ENCODE measurements at places on chromosomes 1 and 21.

GRCh38 chr1:32180186-32181060, 948 bp downstream of the TXLNA start:
- peak; percentile 65 for DNase-seq

GRCh38 chr1:212485913-212486618, 53.3 kb downstream of the NENF start:
- peak; percentile 24 for DNase-seq

GRCh38 chr1:239392271-239392670, 5.9 kb downstream of the CHRM3 start:
- no peak for DNase-seq

DNA sequence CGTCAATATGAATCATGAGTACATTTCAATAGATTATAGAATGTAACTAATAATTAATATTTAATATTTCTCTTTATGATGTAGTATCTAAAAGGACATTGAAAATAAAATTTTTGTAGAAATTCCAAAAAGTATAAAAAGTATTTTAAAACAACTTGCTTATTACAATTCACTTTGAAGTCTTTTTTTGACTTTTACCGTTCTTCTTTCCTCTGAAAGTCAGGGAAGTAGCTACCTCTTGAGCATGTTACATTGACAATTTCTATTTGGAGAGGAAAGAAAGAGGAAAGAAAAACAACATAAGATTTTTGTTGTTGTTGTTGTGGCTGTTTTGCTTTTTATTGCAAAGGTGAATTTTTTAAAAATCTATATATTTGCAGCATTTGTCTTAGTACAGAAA, 1.3 kb downstream of the PTPRC start:
- peak; percentile 63 for DNase-seq

DNA sequence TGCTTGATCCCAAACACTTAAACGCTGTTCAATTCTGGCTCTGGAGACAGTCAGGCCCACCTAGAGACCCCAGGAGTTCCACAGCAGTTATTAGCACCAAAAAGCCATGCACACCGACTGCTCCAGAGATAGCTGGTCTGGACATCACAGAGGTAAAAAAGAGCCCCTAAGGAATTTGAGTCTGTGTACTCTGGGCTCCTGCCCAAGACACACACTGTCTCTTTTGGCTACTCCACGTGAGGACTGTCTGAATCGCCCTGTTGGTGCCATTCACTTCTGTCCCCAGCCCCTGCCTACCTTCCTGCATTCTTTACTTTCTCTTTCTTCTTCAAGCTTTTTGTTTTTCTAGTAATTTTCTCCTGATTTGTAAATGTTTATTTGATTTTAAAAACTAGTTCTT, 197.4 kb downstream of the ADGRL2 start:
- DNase-seq: no peak

DNA sequence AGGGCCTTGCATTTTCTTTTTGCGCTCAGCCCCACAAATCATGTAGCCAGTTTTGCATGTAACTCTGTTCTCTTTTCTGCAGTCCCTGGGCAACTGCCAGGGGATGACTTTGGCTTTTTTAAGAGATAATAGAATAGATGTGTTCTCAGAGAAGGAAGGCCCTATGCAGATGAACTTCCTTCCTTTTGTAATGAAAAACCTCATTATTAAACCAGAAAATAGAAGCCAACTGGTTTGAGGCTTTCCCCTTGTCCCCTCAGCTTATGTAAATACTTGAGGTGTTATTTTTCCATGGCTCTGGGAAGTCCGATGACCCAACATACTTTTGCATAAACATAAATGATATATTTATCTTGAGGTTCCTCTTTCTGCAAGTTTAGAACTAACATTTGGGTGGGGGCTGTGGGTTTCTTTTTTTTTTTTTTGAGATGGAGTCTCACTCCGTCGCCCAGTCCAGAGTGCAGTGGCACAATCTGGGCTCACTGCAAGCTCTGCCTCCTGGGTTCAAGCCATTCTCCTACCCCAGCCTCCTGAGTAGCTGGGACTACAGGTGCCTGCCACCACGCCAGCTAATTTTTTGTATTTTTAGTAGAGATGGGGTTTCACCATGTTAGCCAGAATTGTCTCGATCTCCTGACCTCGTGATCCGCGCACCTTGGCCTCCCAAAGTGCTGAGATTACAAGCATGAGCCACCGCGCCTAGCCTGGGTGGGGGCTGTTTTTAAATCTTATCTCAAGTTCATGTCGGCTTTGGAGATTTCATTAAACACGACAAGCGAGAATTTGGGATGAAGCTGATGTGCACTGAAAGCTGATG, 14.4 kb upstream of the FCRL5 start:
- peak; percentile 78 for DNase-seq

- no peak for DNase-seq
Observed at GRCh38 chr21:34881421-34881820, 167.7 kb downstream of the RUNX1 start.

DNA sequence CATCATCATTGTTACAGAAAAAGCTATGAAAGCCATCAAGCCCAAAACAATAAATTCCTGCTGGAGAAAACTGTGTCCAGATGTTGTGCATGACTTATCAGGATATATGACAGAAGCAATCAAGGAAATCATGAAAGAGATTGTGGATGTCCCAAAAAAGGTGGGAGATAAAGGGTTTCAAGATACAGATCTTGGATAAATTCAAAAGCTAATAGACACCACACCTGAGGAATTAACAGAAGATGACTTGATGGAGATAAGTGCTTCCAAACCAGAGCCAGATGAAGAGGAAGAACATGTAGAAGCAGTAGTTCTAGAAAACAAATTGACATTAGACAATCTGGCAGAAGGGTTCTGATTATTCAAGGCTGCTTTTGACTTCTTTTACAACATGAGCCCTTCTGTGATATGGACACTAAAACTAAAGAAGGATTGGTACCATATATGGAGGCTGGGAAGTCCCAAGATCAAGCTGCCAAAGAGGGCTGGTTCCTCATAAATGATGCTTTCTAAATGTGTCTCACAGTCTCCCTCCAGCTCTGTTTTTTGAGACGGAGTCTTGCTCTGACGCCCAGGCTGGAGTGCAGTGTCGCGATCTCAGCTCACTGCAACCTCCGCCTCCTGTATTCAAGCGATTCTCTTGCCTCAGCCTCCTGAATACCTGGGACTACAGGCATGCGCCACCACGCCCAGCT, 32.1 kb upstream of the LRIG2 start:
- DNase-seq: no peak

DNA sequence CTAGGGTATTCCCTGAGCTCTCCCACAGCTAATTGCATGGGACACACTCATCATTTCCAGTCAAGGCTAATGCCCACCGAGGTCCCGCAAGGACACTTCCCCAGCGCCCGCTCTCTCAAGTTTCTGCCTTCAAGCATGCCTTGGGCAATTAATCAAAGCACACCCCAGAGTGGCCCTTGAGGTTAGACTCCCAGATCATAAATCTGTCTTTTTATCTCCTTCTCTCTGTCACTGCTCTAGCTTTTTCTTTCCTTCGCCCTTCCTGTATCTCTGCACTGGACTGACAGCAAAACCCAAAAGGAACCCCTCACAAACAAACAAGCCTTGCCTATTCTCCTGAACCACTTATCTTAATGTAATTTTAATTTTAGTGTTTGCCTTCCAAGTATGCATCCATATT, 7.9 kb upstream of the EXOSC10 start:
- no peak for DNase-seq

DNA sequence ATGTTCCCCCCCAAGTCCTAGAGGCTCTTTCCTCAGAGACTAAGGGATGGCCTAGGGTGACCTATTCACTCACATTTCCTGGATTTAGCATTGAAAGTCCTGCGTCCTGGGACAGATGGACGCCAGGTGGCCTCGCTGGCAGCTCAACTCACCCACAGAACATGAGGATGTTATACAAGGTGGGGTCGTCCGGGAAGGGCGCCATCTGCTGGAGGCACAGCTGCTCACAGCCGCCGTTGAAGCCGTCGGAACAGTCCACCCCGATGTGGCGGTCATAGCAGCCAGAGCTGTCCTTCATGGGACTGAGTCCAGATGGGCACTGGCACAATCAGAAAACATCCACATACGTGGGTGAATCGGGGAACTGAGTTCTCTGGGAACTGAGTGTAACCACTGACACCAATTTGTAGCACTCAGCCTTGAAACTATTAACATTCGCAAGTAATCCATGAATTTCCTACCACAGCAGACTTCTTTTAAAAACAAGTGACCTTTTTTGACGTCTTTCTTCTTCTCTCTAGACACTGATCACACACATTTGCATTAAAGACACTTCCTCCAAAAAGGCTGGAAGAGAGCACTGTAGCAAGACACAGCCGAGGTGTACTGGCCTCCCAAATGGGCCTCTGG, 215.4 kb downstream of the ASTN1 start:
- peak; percentile 56 for DNase-seq

GRCh38 chr1:46484783-46485490, 4.7 kb upstream of the DMBX1 start:
- no peak for DNase-seq

DNA sequence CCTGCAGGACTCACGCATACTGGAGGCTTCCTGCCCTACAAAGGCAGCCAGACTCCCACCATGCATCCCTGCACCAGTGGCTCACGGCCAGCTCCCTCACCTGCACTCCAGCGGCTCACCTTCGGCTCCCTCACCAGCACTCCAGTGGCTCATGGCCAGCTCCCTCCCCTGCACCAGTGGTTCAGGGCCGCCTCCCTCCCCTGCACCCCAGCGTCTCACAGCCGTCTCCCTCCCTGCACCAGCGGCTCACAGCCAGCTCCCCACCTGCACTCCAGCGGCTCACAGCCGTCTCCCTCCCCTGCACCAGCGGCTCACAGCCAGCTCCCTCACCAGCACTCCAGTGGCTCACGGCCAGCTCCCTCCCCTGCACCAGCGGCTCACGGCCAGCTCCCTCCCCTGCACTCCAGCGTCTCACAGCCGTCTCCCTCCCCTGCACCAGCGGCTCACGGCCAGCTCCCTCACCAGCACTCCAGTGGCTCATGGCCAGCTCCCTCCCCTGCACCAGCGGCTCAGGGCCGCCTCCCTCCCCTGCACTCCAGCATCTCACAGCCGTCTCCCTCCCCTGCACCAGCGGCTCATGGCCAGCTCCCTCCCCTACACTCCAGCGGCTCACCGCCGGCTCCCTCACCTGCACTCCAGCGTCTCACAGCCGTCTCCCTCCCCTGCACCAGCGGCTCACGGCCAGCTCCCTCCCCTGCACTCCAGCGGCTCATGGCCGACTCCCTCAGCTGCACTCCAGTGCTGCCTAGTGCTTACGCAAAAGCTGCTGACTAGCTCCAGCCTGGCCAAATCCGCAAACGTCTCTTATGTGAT, 324.5 kb downstream of the NPHP4 start:
- no peak for DNase-seq

DNA sequence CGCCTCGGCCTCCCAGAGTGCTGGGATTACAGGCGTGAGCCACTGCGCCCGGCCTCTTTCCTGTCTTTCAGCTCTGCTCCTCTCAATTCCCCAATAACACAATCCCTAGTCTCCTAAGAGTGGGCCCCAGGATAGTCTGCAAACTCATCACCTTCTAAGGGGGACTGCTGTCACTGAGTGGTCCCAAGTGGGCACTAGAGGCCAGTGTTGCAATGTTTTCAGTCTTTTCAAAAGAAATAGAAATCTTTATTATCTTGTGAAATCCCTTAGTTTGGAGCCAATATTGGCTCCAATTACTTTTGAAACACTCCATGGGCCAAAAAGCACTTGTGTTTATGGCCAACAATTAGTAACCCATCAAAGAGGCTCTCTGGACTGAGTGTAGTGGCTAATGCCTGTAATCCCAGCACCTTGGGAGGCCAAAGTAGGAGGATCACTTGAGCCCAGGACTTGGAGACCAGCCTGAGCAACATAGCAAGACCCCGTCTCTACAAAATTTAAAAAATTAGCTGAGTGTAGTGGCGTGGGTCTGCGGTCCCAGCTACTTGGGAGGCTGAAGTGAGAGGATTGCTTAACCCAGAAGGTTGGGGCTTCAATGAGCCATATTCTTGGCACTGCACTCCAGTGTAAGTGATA, 28.6 kb upstream of the ZNF697 start:
- DNase-seq: peak; percentile 8

- no peak for DNase-seq
Observed at GRCh38 chr1:225897595-225898514, 8.9 kb upstream of the LEFTY1 start.

DNA sequence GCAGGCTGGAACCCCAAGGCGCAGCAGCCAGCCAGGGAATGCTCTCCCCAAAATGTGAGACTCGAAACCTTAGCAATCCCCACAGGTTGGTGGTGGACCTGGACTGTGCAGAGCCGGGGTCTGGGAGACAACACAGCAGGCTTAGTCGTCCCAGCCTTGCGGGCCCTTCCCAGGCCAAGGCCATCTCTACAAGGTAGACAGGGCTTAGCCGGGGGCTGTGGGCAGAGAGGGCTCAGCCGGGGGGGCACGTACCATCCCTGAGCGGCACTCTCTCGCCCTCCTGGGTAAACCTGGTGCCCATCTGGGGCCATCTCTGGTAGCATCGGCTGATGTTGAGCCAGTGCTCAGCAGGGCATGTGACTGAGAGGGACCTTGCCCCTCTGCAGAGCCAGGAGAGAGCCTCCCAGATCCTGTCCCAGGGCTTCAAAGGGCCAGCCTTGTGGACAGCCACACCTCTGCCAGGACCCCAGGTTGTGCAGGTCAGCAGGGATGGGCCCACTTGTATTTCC, 2.2 kb upstream of the ACTRT2 start:
- no peak for DNase-seq

DNA sequence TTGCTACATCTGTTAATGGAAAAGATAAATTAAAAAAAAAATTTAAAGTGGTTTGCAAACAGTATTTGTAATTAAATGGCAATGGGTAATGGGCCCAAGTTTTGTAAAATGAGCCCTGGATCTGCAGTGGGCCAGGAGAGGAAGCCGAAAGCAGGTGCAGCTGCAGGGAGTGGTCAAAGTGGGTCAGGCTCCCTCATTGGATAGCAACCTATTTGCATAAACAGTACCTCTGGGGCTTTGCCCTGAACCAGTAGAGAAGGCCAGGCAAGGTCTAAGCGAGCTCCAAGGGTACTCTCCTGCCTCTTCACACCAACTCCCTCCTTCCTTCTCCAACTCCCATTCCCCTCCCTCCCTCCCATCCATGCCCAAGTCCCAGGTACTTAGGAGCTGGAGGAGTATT, 138.9 kb downstream of the HMGB4 start:
- no peak for DNase-seq

GRCh38 chr1:18463984-18464664, 16.6 kb upstream of the KLHDC7A start:
- no peak for DNase-seq

- no peak for DNase-seq
Observed at GRCh38 chr21:45286671-45287437, 841 bp downstream of the POFUT2 start.

- DNase-seq: no peak
Observed at GRCh38 chr1:11713095-11713494, 21.6 kb downstream of the DRAXIN start.

- DNase-seq: peak; percentile 20
Observed at GRCh38 chr1:167219194-167219593, 1.5 kb upstream of the POU2F1 start.

GRCh38 chr1:63984257-63984929, 210.6 kb downstream of the ROR1 start:
- DNase-seq: no peak

DNA sequence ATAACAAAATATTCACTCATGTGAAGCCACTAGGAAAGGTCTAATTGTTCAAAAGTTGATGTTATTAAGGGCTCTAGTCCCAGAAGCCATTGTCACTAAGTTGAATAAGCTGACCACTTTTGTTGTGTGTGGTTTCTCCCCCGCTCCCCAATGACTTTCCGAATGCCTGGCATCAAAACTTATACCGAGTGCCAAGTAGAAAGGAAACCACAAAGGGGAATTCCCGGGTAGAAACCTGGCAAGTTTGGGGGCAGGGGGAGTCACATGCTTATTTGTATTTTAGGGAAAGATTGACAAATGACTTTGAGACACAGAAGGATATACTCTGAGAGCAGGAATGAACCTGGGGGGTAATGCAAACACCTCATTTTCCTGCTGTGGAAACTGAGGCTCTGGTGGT, 154.1 kb downstream of the TGFBR3 start:
- no peak for DNase-seq

- DNase-seq: peak; percentile 50
Observed at GRCh38 chr1:165875171-165875570, 47.8 kb downstream of the UCK2 start.

All from hematopoietic multipotent progenitor cell treated with erythropoietin and hydrocortisone succinate and interleukin-3 and kit ligand, for 6 days (in vitro differentiated cells).